Upper lobe of right lung (tissue), 1 donor: ENCODE measurements at places on chromosomes 16 and 17.
A peak's percentile ranks its signal among the peaks of the same experiment; 100 is the strongest.

DNA sequence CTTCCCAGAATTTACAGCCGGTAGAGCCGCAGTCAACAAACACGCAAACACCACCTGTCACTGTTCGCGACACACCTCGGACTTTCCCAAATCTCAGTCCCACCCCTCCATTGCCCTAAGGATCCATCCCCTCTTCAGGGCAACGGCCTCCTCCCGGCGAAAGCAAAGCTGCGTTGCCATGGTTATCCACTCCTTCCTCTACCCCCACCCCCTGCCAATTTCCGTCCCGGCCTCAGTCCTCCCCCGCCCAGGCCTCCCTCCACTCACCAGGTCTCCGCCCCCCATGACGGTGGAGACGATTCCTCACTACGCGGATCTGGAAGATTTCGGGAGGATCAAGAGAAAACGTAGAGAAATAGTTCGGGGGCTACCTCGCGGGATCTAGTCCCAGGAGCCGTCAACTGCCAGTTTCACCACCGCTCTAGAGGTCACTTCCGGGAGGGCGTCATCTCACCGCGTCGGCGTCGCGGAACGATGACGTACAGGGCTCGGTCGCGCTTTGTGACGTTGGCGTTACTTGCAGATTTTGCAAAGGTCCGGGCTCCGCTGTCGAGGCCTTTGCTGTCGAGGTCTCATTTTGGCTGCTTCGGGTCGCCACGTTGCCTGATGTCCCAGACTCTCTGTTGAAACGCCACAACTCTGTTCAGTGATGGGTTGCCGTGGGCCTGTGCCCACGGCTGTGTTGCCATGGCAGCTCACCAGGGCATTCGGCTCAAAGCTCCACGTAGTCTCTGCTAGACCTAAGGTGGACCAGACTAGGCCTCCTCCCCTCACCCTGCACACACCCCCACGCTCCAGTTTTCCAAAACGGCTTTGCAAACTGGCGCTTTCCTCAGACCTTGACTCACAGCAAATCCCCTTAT lies at the start of gene CWC25:
Gene CWC25 (minus strand): TSS at position 423 of the 863 bp plus-strand sequence. CDS start 138 bp downstream, at position 285.
- no peaks in the 10 kb centered on the region for H3K27me3 ChIP-seq
- H3K4me1 ChIP-seq = peaks cover 18% of the 10 kb centered on the region
- peaks cover 18% of the 10 kb centered on the region for H3K36me3 ChIP-seq
- peak within 1 kb of the TSS; percentile 99 for H3K27ac ChIP-seq
- peak within 1 kb of the TSS; percentile 84 for H3K4me3 ChIP-seq
- peak; percentile 96 for DNase-seq

DNA sequence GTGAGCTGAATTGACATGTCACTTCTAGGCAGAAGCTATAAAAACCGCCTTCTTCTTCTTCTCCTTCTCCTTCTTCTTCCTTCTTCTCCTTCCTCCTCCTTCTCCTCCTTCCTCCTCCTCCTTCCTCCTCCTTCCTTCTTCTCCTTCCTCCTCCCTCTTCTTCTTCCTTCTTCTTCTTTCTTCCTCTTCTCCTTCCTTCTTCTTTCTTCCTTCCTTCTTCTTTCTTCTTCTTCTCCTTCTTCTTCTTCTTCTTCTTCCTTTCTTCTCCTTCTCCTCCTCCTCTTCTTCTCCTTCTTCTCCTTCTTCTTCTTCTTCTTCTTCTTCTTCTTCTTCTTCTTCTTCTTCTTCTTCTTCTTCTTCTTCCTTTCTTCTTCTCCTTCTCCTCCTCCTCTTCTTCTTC lies 4.8 kb upstream of the FBXL19 start:
- no peaks in the 10 kb centered on the region for H3K36me3 ChIP-seq
- H3K4me1 ChIP-seq = peaks cover 4% of the 10 kb centered on the region
- DNase-seq = no peak
- no peak overlapping the region for H3K4me3 ChIP-seq
- no peaks in the 10 kb centered on the region for H3K27me3 ChIP-seq
- H3K27ac ChIP-seq = no peak overlapping the region

DNA sequence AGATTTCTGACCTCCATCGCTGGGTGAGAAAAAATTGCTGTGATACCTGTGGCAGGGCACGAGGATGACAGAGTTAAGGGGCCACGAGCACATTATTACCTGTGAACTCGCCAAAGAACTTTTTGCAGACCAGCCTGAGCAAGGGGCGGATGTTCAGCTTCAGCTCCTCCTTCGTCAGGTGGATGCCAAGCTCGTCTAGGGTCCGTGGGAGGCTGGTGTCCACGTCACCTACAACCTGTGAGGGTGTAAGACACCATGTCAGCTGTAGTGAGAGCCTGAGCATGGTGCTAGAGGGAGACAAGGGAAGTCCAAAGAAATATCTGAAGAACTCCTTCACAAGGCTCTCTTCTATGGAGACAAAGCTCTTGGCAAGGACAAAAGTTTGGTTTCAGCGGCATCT lies 17.1 kb downstream of the HIGD1B start:
- no peak overlapping the region for H3K4me3 ChIP-seq
- H3K27ac ChIP-seq = no peak overlapping the region
- H3K27me3 ChIP-seq = no peaks in the 10 kb centered on the region
- H3K4me1 ChIP-seq = no peaks in the 10 kb centered on the region
- peaks cover 92% of the 10 kb centered on the region for H3K36me3 ChIP-seq

GRCh38 chr17:27793906-27794569 lies 6.3 kb downstream of the NOS2 start:
- peaks cover 28% of the 10 kb centered on the region for H3K27me3 ChIP-seq
- H3K4me1 ChIP-seq = peaks cover 4% of the 10 kb centered on the region
- DNase-seq = no peak
- peak overlapping the region; percentile 15 for H3K4me3 ChIP-seq
- H3K36me3 ChIP-seq = no peaks in the 10 kb centered on the region
- H3K27ac ChIP-seq = no peak overlapping the region

DNA sequence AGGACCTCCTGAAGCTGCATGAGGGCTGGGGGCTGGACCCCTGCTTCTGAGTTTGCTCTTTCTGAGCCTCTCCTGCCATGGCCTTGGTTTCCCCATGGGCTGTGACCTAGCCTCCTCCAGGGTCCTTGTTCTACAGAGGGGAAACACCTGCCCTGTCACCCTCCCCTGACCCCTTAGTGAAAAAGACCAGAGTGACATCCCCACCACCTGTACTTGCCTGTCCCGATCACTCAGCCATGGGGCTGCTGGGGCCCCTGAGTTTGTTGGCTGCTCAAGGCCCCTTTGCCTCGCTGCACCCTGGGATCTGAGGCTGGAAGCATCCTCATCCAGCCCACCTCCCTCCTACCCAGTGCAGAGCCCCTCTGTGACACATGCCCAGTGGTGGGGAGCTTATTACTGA lies 800 bp downstream of the NOD2 start:
- peaks cover 33% of the 10 kb centered on the region for H3K4me1 ChIP-seq
- no peak overlapping the region for H3K27ac ChIP-seq
- H3K36me3 ChIP-seq = no peaks in the 10 kb centered on the region
- peak overlapping the region; percentile 48 for H3K4me3 ChIP-seq
- H3K27me3 ChIP-seq = no peaks in the 10 kb centered on the region

GRCh38 chr16:17476414-17477259 lies 5.9 kb upstream of the XYLT1 start:
- H3K36me3 ChIP-seq = no peaks in the 10 kb centered on the region
- H3K4me1 ChIP-seq = peaks cover 7% of the 10 kb centered on the region
- H3K27ac ChIP-seq = no peak overlapping the region
- no peak for DNase-seq
- H3K27me3 ChIP-seq = no peaks in the 10 kb centered on the region

- no peak overlapping the region for H3K27ac ChIP-seq
- H3K4me3 ChIP-seq = no peak overlapping the region
- no peaks in the 10 kb centered on the region for H3K36me3 ChIP-seq
Observed at GRCh38 chr16:764848-765487, 4.4 kb downstream of the MSLN start.

GRCh38 chr17:80860703-80861417 lies 130.8 kb upstream of the CHMP6 start:
- no peak overlapping the region for H3K27ac ChIP-seq
- no peak overlapping the region for H3K4me3 ChIP-seq
- DNase-seq = no peak
- peaks cover 1% of the 10 kb centered on the region for H3K36me3 ChIP-seq
- H3K4me1 ChIP-seq = peaks cover 13% of the 10 kb centered on the region

GRCh38 chr17:72719578-72720493 lies 372.7 kb downstream of the SLC39A11 start:
- no peak for DNase-seq
- no peaks in the 10 kb centered on the region for H3K4me1 ChIP-seq
- no peak overlapping the region for H3K27ac ChIP-seq
- H3K4me3 ChIP-seq = no peak overlapping the region
- no peaks in the 10 kb centered on the region for H3K27me3 ChIP-seq

DNA sequence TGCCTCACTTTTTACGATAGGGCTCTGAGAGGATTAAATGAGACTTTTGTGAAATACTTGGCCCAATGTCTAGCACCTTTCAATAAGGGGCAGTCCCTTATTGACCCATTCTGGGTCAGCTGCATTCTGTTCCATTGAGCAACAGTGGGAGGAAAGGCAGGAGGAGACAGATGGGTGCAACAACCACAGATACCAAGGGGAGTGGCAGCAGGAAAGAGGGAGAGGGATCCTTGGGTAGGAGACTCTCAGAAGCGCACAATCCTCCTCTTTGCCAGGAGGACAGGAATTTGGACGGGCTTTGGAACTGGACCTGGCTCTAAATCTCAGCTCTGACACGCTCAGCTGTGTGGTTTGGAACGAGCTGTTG lies 3.5 kb downstream of the PIPOX start:
- no peak for DNase-seq
- H3K27me3 ChIP-seq = no peaks in the 10 kb centered on the region
- H3K27ac ChIP-seq = no peak overlapping the region
- no peak overlapping the region for H3K4me3 ChIP-seq

DNA sequence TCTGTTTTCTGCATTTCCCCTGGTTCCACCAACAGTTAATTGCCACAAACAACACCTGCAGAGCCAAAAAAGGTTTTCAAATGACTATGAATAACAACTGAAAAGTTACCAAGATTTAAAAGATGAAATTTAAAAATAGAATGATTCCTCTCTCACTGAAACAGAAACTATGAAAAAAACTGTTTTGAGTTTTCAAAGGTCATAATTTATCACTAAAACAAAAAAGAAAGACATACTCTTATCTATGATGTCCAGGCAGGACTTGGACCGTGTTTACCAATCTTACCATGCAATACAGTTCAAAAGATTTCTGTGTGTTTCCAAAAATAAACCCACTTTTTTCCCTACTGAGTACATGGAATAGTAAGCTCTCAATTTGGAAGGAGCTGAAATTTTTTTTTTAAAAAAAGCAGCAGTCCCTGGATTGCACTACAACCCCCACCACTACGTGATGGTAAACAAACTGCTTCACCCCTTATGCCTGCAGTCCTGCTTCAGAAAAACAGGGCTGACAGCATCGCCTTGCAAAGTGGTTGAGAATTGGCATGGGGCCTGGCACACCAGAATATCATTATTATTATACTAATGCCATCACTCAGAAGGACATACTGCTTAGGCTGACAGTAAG lies 8.5 kb downstream of the TXNDC11 start:
- H3K27ac ChIP-seq = peak overlapping the region; percentile 51
- peaks cover 87% of the 10 kb centered on the region for H3K36me3 ChIP-seq
- H3K4me1 ChIP-seq = peaks cover 51% of the 10 kb centered on the region
- H3K4me3 ChIP-seq = no peak overlapping the region
- no peaks in the 10 kb centered on the region for H3K27me3 ChIP-seq

DNA sequence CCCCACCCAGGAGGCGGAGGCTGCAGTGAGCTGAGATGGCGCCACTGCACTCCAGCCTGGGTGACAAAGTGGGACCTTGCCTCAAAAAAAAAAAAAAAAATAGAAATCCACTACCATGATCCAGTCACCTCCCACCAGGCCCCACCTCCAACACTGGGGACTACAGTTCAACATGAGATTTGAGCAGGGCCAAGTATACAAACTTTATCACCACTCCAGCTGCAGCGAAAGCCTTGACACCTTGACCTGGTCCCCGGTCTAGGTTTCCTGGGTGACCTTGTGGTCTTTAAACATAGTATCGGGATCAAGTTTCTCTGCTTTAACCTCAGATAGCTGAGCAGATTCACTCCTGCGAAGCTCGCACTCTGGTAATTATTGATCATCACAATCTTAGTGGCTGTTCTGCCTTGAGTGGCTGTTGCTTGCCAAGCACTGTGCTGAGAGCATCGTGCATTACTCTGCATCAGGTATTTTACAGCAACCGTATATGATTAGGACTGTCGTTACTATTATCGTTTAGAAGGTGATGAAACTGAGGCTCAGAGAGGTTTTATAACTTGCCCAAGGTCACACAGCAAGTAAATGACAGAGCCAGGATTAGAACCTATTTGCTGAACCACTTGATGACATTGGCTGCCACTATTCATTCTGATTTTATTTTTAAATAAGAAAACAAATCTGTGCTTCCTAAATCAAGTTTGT lies 50.3 kb upstream of the MEAK7 start:
- H3K27me3 ChIP-seq = no peaks in the 10 kb centered on the region
- no peaks in the 10 kb centered on the region for H3K36me3 ChIP-seq
- H3K4me1 ChIP-seq = no peaks in the 10 kb centered on the region
- DNase-seq = no peak
- H3K4me3 ChIP-seq = no peak overlapping the region

DNA sequence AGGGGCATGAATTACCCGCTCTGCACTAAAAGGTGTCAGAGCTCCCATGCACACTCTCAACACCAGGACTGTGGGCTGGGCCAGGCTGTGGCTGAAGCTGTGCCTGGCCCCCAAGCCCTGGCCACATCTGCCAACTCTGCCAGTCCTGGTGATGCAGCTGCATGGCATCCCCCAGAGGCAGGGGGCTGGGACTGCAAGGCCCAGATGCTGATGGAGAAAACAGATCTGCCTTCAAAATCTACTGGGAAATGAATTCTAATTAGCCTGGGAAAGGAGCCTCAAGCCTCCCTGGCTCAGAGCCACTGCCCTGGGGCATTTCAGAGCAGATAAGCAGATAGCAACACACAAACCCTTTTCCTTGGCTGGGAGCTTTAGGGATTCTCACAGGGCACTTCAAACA lies 3.4 kb downstream of the CHST6 start:
- H3K27me3 ChIP-seq = peaks cover 14% of the 10 kb centered on the region
- no peak for DNase-seq
- H3K36me3 ChIP-seq = no peaks in the 10 kb centered on the region
- peaks cover 11% of the 10 kb centered on the region for H3K4me1 ChIP-seq
- no peak overlapping the region for H3K27ac ChIP-seq
